Left ventricle myocardium superior (tissue), 1 donor: ENCODE measurements at places on chromosomes 1 and 21.

DNA sequence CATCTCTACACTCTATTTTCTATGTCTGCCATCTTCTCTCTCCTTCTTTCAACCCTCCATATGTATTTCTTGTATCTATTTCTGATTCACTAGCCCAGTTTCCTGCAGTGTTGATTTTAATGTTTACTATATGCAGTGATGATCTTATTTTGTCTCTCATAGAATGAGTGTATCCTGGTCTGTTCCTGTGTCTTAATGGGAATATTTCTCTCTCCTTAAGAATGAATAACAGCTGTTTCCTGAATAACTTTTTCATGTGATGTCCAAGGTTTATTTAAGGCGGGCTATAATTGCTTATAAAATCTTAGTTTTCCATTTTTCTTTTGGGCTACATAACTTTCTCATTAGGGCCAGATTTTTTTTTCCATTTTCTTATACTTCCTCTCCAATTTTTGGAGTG lies 144.5 kb downstream of the C1orf21 start:
- no peak for DNase-seq

- DNase-seq: no peak
Observed at GRCh38 chr1:161484613-161485012, 20.6 kb upstream of the FCGR2A start.

DNA sequence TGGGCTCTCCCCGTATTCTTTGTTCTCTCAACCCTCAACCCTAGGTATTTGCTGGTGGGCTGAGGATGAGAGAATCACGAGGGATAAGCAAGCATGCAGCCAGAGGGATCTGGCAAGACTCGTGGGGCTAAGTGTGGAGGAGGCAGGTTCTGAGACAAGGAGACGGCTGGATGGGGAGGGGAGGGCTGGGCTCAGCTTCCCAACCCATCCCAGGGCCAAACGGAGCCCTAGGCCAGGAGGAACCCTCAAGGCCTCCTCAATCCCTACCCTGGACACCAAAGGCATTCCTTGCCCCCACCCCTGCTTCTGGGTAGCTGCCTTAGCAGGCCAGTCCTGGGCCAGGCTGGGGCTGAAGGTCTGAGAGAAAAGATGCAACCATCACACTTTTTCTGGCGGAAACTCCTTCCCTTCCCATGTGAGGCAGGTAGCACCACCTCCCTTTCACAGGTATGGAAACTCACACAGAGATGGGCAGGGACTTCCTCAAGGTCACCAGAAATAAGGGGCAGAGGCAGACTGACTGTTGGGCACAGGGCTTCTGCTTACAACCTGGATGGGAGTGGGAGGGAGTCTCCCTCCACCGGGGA lies 6.2 kb downstream of the MEF2D start:
- no peak for DNase-seq

DNA sequence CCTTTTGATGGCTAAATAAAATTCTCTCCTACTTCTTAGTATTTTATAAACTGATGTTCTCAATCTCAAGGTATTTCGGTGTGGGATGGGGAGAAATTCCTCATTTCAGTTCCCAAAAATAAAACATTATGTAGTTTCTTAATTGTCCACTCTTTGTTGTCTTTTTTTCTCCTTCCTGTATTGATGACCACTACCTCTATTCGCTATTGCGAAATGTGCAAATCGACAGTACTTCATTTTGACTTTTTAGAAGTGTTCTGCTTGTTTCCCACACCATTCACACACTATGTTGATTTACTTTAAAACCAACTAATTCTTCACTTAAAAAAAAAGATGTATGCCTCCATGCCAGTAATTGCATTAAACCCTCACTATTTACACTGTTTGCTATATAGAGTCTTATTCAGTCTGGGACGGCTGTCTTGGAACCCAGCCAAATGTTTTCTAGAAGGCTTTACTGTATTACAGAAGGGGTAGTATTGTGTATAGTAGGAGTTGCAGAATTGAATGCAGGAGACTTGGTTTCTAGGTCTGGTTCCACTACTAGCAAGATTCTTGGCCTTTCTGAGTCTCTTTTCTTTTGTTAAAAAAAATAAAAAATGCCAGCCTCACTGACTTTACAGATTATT lies 5.6 kb downstream of the RNF2 start:
- DNase-seq: no peak

- DNase-seq: peak; percentile 59
Observed at GRCh38 chr1:1599030-1599934, 653 bp downstream of the FNDC10 start.
